GM12878 (cell line): ENCODE measurements at places on chromosomes 6 and 20. TPM values are rescaled to one million over a fixed set of nuclear protein-coding genes. Genes with fewer than 3 reads are reported as not detected.

ENPP3 gene
- not detected in 2 replicates for total RNA-seq

EYS gene
- not detected in 2 replicates for total RNA-seq

ADTRP gene
- 1.7 and 2.5 TPM in 2 replicates for total RNA-seq

PNLDC1 gene
- 0.19 TPM in 1 of 2 replicates, not detected in the other for total RNA-seq

GRM1 gene
- total RNA-seq = 0.05 TPM in 1 of 2 replicates, not detected in the other

TRIM38 gene
- total RNA-seq = 12.3 and 13.0 TPM in 2 replicates

KLHDC3 gene
- 65.7 and 67.2 TPM in 2 replicates for total RNA-seq

ZNF334 gene
- total RNA-seq = 1.2 and 1.7 TPM in 2 replicates

BEND3 gene
- 8.1 and 9.0 TPM in 2 replicates for total RNA-seq

TRIM31 gene
- 0.18 and 0.35 TPM in 2 replicates for total RNA-seq

RTF2 gene
- total RNA-seq = 77.0 and 77.7 TPM in 2 replicates

LPIN3 gene
- 0.49 and 0.51 TPM in 2 replicates for total RNA-seq

LHFPL5 gene
- total RNA-seq = not detected in 2 replicates

MEP1A gene
- total RNA-seq = not detected in 2 replicates

NOX3 gene
- total RNA-seq = not detected in 2 replicates

LST1 gene
- 16.5 and 20.6 TPM in 2 replicates for total RNA-seq

CLPSL1 gene
- total RNA-seq = not detected in 2 replicates

GUCA1A gene
- total RNA-seq = not detected in 2 replicates

ENPP5 gene
- total RNA-seq = not detected in 2 replicates

HFE gene
- 2.3 and 3.2 TPM in 2 replicates for total RNA-seq

C20orf96 gene
- 7.4 and 8.4 TPM in 2 replicates for total RNA-seq

SENP6 gene
- total RNA-seq = 46.9 and 52.1 TPM in 2 replicates

SLC17A3 gene
- not detected in 2 replicates for total RNA-seq

TAAR6 gene
- total RNA-seq = not detected in 2 replicates

SASH1 gene
- 0.21 and 0.45 TPM in 2 replicates for total RNA-seq

IPCEF1 gene
- 4.9 and 6.8 TPM in 2 replicates for total RNA-seq
